ENCODE measurements at places on chromosomes 3 and 15.
A peak's percentile ranks its signal among the peaks of the same experiment; 100 is the strongest.

DNA sequence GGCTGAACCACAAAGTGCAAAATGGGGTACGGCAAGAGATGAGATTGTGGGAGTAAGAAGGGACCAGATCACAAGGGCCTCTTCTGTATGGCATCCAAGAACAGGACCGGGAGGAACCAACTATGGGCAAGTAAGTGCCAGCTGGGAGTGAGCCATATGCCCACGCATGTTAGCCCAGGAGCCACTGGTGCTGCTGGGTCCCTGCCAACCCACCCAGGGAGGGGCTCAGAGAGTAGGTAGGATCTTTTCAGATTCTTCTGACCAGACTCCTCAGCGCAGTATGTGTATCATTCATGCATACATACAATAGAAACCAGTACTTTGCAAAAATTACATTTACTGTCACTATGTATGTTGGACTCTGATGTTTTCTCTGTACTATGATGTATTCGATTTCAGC, 54.0 kb downstream of the RAB11A start:
- no peak for DNase-seq

- no peak for DNase-seq
These were observed 11.7 kb downstream of the TPRA1 start for GRCh38 chr3:127578802-127579201.

DNA sequence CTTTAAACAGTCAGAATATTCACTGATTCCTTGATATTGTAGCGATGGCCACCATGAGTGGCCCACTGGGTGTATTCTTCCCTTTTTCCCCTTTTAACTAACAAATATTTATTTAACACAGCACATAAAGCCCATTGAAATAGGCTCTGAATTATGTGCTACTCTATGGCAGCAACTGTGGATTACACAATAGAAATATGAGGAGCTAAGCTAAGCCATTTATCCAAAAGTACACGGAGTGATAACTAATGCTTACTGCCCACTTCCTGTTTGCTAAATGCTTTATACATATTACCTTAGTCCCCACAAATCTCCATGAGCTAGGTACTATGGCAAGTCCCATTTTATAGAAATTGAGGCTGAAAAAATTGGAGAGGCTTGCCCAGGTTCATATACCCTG, 17.9 kb downstream of the ILDR1 start:
- DNase-seq = no peak

GRCh38 chr3:52831500-52832301, 1.2 kb upstream of the ITIH4 start:
- no peak for DNase-seq

GRCh38 chr3:190556351-190556750, 42.5 kb downstream of the IL1RAP start:
- no peak for DNase-seq

GRCh38 chr3:116517308-116517707, 72.0 kb upstream of the LSAMP start:
- no peak for DNase-seq

DNA sequence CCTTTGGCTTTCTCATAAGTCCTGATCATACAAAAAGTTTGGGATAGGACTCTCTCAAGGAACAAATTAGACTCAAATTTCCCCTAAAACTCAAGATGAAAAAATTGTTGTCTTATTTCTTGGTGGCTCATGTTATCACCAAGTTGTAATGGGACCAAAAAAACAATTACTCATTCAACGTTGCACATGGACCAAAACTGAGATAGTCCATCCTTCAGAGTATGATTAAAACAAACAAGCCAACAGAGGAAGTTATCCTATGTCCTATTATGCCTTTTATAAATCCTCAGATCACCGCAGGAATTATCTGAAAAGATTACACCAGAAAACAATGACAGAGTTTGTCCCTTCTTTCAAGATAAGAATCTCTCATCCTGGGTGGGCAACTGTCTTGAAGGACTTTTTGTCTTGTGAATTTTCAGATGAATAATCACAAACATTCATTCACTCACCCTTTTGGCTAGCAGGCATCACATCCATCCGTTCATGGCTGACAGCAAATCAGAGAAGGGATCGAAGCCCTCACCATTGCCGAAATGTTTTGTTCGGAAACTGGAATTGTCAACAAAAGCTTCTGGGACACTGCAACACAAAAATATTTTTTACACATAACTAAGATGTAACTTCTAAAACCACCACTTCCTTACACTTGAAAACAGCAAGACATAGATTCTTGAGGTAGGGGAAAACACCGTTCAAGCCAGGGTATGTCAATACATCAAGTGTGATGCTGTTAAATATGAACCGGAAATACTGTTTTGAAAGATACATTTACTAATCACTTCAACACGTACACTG, 90.4 kb downstream of the FOXP1 start:
- no peak for DNase-seq

DNA sequence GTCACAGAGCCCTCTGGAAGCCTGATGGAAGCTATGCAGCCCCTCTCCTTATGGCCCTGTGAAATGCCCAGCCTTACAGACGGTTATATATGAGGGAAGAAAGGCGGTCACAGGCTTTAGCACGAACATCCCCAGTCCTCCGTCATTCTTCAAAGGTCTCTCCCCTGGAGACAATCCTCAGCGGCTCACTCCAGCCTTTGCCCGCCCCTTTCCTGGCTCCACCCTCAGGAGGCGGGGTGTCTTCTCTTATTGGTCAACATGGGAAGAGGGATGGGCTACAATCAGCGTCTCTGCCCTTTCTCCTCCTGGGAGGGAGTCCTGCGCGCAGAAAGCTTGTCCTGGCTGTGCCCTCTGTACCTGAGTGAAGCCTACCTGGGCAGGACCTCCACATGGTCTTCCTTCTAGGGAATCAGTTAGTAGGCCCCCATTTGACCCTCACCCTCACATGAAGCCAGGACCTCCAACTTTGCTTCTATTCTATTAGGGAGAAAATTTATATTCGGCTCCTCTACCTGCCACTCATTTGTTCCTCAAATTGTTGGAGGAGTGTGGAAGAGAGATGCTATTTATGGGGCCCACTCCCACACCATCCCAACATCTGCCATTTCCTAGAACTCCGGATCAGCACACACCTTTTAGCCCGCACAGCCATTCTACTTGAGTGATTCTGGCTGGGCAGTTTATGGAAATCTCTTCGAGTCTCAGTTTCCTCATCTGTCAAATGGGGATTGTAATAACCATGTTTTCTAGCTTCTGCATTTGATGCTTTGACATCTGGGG, 112.9 kb upstream of the SLC6A11 start:
- peak; percentile 6 for DNase-seq

DNA sequence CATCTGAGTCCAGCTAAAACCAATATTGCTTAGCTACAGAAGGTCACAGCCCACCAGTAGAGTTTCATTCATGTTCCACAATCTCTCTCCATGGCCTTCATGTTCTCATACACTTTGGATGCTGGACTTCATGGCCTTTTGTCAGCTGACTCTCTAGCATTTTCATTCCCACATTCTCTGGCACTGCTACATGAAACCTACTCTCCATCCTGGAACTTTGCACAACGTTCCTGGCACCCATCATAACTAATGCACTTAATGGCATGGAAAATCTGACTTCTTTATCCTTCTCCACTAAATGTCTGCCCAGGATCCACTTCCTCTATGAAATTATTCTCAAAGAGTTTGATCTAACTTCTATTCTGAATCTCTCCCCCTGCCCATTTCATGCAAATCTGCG, 56.9 kb downstream of the SLC9A9 start:
- no peak for DNase-seq
